CD4-positive, alpha-beta T cell treated with Interleukin-17A for 1 hour (primary cell): ENCODE measurements at places on chromosomes 2 and 18.

- DNase-seq: no peak
Observed at GRCh38 chr2:199581408-199581807, 123.7 kb upstream of the SATB2 start.

DNA sequence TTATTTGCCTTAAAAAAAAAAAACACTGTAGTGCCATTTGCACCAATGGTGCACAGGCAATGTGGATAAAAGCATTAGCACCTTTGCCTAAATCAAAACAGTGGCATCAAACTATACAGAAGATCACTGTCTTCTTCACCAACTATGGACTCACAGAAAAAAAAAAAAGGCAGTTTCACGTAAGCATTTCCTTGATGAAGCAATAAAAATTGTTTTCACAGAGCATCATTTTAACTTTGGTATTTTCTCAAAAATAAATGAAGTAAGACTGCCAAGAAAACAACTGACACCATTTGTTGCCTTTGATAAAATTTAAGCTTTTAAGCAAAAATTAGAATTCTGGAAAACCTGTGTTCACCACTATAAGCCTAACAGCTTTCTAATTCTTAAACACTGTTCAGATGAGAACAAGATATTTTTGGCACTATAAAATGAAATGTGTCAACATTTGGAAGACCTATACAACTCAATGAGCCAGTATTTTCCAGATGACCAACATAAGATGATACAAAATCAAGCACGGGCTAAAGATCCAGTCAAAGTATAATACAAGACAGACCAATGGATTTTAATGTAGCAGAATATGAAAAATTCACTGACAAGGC, 21.1 kb downstream of the METTL8 start:
- no peak for DNase-seq

GRCh38 chr2:205002390-205002789, 457.1 kb downstream of the PARD3B start:
- peak; percentile 28 for DNase-seq

GRCh38 chr2:224442071-224442967, 40.4 kb upstream of the FAM124B start:
- DNase-seq: no peak

GRCh38 chr2:216139884-216140283, 30.7 kb downstream of the XRCC5 start:
- DNase-seq: peak; percentile 62

DNA sequence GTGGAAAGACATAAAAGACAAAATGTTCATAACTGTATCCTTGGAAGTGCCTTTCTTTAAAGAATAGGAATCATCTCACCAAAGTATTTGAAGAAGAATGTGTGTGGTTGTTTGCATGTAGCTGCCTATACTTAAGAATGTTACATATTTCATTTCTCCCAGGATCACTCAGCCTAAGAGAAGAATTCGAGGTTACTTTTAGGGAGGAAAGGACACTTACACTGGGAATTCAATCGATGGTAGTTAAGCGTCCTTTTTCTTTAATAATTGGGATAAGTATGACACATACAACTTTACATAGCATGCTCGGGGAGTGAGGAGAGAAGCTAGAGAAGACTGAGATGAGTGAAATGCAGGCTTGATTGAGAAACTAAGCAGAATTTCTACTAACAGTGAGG, 22.0 kb upstream of the CYP1B1 start:
- no peak for DNase-seq

DNA sequence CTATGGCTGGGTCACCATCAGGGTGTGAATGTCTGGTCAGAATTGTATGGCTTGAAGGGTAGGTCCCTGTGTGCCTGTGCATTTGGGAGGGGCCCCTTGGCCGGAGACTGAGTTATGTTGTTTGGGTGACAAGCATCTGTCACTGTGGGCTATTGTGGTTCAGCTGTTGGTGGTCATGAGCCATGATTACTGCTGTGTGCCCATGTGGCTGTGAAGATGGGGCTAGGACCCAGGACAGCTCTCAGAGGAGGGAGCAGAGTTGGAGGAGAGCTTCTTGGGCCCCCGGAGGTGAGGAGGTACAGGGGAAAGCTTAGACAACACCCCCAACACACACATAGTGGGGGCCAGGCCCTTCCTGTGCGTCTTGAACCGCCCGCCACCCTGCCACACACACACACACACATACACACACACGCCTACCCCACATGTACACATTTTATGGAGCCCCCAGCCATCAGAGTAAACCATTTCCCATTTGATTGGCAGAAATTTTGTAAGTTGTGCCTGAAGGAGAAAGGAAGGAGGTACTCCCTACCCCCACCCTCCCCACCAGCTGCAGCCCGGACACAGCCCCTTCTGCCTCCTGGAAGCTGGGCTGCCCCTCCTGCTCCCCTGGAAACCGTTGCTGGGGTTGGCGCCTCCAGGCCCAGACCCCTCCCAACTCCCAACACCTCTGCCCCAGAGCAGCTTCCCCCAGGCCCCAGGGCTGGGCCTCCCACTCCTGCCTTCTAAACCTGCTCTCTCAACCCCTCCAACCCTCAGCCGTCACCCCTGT, 2.0 kb downstream of the GAREM2 start:
- DNase-seq: no peak
